ENCODE measurements at places on chromosomes 7 and 10. TPM values are rescaled to one million over a fixed set of nuclear protein-coding genes. Genes with fewer than 3 reads are reported as not detected.

DNA sequence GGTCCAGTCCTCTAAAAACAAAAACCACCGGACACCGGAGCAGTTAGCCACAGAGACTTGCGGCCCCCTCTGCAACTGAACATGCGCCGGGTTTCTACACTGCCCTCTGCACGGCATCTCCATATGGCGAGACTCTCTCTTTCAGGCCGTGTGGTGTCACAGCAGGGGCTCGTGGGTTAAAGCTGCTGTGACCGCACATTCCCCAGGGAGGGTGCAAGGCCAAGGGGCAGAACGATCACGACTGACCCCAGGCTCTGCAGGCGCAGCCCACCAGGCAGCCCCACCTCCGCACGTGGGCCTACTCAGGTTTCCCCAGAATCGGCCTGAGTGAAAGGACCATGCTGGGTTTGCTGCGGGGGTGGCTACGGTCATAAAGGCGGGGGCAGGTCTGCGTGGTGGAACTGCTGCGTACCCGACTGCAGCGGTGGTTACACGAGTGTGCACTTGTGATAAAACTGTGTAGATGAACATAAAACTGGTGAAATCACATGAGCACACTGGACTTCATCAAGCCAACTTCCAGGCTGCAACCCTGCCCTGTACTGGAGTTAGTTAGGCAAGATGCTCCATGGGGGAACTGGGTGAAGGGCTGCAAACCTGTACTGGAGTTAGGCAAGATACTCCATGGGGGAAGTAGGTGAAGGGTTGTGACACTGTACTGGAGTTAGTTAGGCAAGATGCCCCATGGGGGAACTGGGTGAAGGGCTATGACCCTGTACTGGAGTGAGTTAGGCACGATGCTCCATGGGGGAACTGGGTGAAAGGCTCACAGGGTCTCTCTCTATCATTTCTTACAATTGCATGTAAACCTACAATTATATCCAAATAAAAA lies 81.4 kb upstream of the PPP2R2D start:
- no peak overlapping the region for H3K27ac ChIP-seq
- no peak for DNase-seq
- no peaks in the 10 kb centered on the region for H3K36me3 ChIP-seq
- no peak overlapping the region for H3K4me3 ChIP-seq
- H3K27me3 ChIP-seq, result peaks cover 51% of the 10 kb centered on the region

DNA sequence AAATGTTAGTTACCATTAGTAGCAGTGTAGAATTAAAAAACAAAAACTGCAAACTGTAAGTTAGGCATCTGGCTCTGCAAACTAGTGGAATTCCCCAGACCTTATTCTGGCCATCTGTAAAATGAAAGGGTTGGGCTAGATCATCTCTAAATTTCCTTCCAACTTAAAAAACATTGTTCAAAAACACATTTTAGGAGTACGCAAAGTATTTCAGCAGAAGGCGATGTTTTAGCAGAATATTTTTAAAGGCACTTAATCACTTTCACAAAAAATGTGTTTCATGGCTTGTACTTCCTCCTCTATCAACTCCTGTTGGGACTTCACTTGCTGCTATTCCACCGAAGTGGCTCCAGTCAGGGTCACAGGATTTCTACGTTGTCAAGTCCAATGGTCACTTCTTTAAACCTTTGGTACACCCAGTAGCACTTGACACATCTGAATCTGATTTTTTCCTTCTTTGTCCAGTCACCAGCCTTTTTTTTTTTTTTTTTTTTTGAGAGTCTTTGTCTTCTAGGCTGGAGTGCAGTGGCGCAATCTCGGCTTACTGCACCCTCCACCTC lies 169.0 kb downstream of the AHR start:
- peaks cover 35% of the 10 kb centered on the region for H3K4me1 ChIP-seq
- H3K4me3 ChIP-seq, result no peak overlapping the region
- H3K36me3 ChIP-seq, result no peaks in the 10 kb centered on the region
- H3K27me3 ChIP-seq, result no peaks in the 10 kb centered on the region
- DNase-seq, result no peak
- H3K27ac ChIP-seq, result no peak overlapping the region

- no peaks in the 10 kb centered on the region for H3K36me3 ChIP-seq
- peak; percentile 16 for DNase-seq
- H3K4me3 ChIP-seq, result no peak overlapping the region
These were observed 110.9 kb upstream of the NANOS1 start for GRCh38 chr10:118918587-118918986.

DNA sequence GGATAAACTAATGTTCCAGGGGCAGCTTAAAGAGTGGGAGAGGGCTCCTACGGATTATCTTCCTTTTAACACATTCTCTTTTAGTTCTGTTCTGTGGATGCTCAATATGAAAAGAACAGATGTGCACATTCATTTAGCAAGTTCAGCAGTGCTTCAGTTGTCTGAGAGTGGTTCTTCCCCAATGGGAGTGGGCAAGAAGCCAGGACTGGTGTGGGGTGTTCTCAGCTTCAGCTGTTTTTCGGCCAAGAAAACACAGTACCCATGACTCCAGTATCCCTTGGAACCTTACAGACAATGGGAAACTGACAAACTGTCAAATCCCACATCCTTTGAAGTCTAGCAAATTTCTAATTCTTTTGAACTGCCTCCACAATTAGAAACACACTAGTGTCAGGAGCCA lies 71.5 kb upstream of the LRRC17 start:
- no peaks in the 10 kb centered on the region for H3K27me3 ChIP-seq
- H3K4me1 ChIP-seq, result peaks cover 8% of the 10 kb centered on the region
- no peak overlapping the region for H3K4me3 ChIP-seq
- no peaks in the 10 kb centered on the region for H3K36me3 ChIP-seq
- DNase-seq, result peak; percentile 11

DNA sequence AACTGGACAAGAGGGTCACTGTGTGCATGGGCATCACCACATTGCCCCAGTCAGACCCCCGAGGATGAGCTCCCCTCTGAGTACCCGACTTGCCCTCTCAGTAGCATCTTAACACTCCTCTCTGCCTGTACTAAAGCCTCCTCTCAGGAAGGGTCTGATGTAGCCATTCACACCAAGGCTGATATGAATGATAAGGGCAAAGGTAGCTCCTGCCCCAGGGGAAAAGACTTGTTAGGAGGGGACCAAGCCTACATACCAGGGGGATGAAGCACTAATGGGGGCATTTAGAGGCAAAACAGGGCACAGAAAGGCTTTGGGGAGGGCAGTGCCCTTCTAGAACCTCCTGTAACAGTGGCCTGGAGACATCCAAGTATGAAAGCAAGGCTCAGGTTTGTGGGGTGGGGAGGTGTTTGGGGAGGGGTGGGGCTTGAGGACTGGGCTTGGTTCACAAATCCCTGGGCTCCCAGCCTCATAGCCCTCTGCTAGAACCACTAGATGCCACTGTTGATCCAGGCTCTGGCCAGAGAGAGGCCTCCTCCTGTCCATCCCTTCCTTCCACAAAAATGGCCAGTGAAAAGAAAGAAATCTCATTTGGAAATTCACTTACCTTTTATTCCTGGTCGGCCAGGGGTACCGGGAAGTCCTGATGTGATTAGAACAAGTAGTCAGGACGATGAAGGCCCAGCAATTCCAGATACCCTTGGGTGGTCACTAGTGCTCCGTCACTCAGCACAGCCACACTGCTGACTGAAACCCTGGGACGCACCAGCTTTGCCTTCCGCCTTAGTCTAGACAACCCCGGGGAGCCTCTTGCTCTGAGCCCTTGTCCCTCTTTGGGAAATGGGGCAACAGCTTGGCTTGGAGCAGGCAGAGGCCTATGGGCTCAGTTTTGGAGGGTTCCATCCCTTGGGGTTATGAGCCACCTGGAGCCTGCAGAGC lies 40.3 kb downstream of the COL17A1 start:
- H3K36me3 ChIP-seq, result no peaks in the 10 kb centered on the region
- peak; percentile 31 for DNase-seq
- H3K4me3 ChIP-seq, result no peak overlapping the region
- H3K4me1 ChIP-seq, result no peaks in the 10 kb centered on the region
- H3K27me3 ChIP-seq, result no peaks in the 10 kb centered on the region
- H3K27ac ChIP-seq, result no peak overlapping the region

DNA sequence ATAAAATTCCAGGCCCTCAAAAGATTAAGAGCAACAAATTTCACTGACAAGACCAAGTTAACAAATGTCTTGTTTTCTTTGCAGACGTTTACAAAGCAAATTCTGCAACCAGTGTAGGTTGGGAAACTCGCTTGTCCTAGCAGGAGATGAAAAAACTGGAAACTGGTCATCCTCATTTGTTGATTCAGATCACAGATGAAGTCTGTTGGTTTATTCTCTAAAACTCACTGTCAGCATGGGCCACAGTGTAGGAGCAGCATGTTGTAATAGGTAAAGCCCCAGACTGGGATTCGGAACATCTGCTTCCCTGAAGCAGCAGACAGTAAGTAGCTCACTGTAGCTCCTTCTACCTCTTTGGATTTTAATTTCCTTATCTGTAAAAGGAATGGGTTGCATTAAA lies 31.5 kb downstream of the PANK1 start:
- H3K27me3 ChIP-seq, result no peaks in the 10 kb centered on the region
- no peak for DNase-seq
- no peak overlapping the region for H3K27ac ChIP-seq

DNA sequence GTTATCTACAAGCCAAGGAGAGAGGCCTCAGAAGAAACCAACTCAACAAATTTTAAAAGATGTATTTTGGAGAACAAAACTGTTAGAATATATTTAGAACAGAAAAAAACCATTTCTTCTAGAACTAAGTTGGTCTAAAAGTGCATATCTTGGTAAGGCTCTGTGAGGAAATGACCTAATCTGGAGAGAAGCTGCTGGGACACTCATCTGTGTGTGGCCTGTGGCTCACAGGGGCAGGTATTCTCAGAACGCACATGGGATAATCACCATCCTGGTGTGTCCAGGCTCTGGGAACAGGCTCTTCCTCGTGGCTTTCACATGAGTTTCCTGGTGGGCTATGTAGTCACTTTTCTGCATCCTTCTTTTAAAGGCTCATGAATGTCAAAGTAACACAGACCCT lies 38.1 kb upstream of the PRSS1 start:
- peaks cover 19% of the 10 kb centered on the region for H3K27me3 ChIP-seq
- DNase-seq, result no peak
- H3K4me1 ChIP-seq, result no peaks in the 10 kb centered on the region
- no peaks in the 10 kb centered on the region for H3K36me3 ChIP-seq
- H3K4me3 ChIP-seq, result no peak overlapping the region
- H3K27ac ChIP-seq, result no peak overlapping the region

DNA sequence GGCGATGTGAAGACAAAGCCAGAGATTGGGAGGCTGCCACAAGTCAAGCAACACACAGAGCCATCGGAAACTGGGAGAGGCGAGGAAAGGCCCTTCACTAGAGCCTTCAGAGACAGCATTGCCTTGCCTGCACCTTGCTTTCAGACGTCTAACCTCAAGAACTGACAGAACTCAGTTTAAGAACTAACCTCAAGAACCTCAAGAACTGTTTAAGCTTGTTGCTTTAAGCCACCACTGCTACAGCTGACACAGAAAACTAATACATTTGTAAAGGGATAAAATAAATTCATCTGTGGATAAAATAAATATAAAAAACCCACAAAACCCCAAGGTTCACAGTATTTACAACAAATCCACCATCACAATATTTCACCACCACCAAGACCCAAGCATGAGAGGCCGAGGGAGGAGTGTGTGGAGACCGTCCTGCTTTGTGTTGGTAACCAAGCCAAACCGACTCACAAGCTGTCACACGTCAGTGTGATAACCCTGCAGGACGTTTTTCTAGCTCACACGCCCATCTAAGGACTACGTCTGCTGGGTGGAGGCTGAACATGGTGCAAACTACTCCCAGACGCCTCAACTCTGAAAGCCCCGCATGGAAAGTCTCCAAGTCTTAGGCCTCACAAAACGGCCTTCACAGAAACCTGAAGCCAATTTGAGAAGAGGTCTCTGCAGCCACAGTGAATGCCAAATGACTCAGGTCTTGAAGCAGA lies 116.8 kb downstream of the ABLIM1 start:
- H3K36me3 ChIP-seq, result no peaks in the 10 kb centered on the region
- no peaks in the 10 kb centered on the region for H3K27me3 ChIP-seq
- no peak overlapping the region for H3K4me3 ChIP-seq
- peaks cover 10% of the 10 kb centered on the region for H3K4me1 ChIP-seq
- no peak for DNase-seq

- H3K4me1 ChIP-seq, result no peaks in the 10 kb centered on the region
- H3K4me3 ChIP-seq, result no peak overlapping the region
- H3K36me3 ChIP-seq, result no peaks in the 10 kb centered on the region
- DNase-seq, result no peak
These were observed 119.2 kb downstream of the MBL2 start for GRCh38 chr10:52653263-52653909.

DNA sequence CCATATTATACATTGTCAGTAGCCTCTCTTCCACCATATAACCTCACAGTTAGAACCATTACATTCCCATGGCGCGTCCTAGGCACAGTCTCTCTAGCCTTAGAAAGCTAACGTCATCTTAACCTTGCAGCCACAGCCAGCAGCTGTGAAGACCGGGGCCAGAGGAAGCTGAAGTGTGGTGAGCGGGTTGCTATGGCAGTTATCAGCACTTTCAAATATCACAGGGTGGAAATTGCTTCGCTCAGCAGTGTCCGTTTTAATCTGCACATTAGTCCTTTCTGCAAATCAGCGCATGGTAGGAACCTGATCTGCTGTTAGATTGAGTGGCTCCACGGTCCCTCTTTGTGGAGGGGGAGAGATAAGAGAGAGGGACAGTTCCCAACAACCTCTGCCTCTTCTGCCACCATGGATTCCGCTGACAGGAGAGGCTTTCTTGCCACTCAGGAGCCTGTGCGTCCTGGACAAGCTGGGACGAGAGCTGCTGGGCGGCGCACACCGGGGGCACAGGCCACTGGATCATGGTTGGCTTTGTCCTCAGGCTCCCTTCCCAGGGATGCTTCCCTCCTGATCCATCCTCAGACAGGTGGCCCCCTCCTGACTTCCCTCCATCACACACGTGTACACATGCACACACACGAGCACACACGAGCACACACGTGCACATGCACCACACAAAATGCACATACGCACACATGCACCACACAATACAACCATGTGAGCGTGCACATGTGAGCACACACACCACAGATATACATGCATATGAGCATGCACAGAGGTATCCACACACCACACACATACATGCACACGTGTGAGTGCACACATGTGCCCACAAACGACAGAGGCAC lies 93.8 kb downstream of the WDR37 start:
- no peak overlapping the region for H3K27ac ChIP-seq
- no peak overlapping the region for H3K4me3 ChIP-seq
- no peak for DNase-seq
- H3K27me3 ChIP-seq, result no peaks in the 10 kb centered on the region

DNA sequence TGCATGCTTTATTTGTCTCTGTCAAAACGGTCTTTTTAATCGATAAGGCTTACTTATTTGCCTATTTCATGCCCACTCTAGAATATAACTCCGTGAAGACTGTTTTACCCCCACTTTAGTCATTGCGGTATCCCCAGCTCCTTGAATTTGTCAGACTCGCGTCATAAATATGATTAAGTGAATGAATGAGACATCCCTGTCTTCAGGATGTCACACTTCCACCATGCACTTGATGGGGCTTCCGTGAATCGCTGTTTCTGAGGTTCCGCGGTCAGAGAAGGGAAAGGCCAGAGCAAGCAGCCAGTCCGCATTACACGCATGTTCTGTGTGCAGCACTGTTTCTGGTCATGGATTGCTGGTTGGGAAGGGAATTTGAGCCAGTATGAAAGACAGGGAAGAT lies 138.8 kb downstream of the CELF2 start:
- peaks cover 75% of the 10 kb centered on the region for H3K27me3 ChIP-seq
- H3K27ac ChIP-seq, result no peak overlapping the region
- no peaks in the 10 kb centered on the region for H3K36me3 ChIP-seq
- H3K4me1 ChIP-seq, result no peaks in the 10 kb centered on the region
- H3K4me3 ChIP-seq, result no peak overlapping the region

Gene CALY
- total RNA-seq, result not detected

Gene IGFBP3
- total RNA-seq, result 1.1 TPM

Gene CAMK2B
- total RNA-seq, result 0.13 TPM

Gene PPP1R9A
- total RNA-seq, result 15.6 TPM

Gene TMEM273
- total RNA-seq, result not detected

Gene DLX6
- 19.3 TPM for total RNA-seq

All from A673 (cell line).